ENCODE measurements at places on chromosomes 12 and 14.

- no peak for DNase-seq
These were observed 100.7 kb downstream of the PPP2R5C start for GRCh38 chr14:101862177-101862576.

DNA sequence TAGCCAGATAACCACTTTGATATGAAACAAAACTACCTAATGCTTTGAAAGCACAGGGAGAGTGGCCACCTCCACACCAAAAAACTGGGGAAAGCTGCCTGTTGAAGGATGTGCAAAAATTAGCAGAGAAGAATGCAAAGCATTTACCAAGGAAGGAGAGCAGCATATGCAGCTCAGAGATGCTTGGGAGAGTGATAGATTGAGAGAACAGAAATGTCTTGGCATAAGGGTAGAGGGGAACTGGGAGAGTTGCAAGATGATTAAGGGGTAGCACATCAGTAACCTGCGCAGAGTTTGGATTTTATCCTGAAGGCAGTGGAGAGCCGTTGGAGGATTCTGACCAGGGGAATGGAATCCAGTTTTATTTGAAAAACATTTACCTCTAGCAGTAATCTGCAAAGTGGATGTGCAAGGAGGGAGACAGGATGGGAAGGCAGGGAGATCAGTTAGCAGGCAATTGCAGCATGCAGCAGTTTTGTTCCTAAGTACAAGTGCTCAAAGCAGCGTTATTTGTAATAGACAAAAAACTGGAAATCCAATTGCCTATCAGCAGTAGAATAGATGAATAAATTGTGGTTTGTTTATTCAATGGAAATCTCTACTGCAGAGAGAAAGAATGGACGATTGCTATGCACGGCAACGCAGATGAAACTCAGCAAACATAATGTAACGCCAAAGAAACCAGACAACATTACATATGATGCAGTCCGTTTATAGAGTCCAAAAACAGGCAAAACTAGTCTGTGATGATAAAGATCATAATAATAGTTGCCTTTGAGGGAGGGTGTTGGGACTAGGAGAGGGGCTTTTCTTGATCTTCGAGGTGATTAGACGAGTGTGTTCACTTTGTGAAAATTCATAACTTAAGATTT, 81.5 kb downstream of the BHLHE41 start:
- no peak for DNase-seq

GRCh38 chr12:41514907-41515306, 326.8 kb downstream of the PDZRN4 start:
- DNase-seq, result no peak

- no peak for DNase-seq
These were observed 129.4 kb downstream of the PPM1H start for GRCh38 chr12:62805517-62805916.

GRCh38 chr12:122413516-122414404, 8.7 kb downstream of the CLIP1 start:
- peak; percentile 8 for DNase-seq

DNA sequence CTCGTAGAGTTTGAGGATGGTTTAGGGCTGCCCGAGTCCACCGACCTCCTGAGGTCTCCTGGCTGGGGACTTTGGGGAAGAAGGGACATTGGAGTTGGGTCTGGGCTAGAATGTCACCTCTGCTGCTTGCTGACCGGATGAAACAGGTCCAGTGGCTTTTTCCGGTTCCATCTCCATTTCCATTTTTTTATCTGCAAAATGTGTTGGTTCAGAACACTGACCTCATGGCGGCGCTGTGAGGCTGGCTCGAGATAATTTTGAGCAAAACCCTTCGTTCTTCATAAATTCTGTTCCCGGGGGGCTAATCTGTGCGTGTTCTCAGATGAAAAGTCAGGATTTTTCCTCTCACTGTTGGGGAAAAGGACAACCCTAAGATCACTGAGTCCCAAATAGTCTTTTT, 11.7 kb upstream of the MYL2 start:
- no peak for DNase-seq

DNA sequence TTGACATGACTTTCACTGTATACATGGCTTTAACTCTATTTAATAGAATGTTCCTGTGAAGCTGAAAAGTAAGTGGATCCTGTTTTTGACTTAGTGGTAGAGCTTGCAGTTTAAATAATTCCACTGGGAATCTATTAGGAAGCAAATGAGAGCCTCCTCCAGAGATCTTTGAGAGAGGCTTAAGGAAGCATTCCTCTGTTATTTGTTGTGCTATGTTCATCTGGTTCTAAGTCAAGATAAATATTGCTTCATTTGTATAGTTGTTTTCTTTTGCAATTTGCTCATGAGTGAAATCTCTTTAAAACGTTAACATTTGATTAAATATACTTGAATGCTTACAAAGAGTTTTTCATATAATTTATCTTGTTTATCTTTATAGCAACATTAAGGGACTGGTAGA, 70.4 kb downstream of the TMTC2 start:
- DNase-seq, result no peak

DNA sequence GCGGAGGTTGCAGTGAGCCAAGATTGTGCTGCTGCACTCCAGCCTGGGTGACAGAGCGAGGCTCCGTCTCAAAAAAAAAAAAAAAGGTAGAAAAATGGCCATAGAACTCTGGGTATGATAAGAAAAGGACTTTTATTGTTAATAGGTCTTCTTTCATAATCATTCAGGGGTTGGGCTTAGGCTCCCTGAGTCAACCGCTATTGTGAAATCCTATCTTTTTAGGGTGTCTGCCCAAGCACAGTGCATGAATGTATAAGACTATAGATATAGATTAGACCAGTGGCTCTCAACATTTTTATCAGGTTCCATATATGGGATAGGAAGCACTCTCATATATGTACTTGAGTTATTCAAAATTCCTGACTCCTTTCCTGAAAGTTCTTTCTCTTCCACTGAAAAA, 48.7 kb upstream of the USP15 start:
- no peak for DNase-seq

GRCh38 chr12:45050751-45051571, at the start of gene DBX2:
Gene DBX2, minus strand, starts transcription at chr12:45051099. Its CDS starts 172 bp downstream, at chr12:45050927.
- DNase-seq, result no peak

DNA sequence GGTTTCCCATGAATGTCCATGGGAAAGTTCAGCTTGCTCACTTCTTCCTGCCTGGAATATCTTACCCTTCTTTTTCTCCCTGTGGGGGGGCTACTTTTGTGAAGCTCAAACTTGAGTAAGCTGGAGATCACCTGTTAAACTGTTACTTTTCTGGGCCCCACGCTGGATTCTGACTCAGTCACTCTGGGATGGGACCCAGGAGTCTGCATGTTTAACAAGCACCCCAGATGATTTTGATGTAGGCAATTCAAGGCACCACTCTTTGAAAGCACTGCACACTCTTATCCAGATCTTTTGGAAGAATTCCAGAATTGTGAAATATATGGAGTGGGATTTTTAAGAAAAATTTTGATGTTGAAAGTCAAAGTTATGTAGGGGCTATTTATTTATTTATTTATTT, 46.3 kb upstream of the IGF1 start:
- no peak for DNase-seq

DNA sequence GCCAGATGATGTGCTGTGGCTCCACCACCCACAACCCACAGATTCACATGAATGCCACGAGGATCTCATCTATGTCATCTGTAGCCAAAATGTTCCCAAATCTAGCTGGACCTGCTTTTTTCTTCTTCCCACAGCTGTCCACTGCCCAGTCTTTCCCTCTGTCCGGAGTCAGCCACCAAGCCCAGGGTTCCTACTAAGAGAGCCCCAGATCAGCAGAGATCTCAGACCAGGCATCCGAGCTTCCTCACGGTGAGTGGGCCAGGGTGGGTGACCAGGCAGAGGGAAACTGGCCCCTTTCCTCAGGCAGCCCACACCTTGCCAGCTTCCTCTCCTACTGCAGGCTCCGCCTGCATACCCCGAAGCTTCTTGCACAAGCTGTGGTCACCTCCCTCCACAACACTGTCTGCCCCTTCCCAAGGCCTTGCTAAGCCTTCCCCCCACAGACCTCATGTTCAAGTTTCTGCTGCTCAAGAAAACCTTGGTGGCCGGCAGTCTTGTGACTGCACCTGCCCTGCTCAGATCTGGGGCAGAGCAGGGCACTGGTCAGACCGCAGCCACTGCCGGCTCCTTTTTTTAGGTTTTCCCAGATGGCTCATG, 81.4 kb downstream of the ACTN1 start:
- no peak for DNase-seq

DNA sequence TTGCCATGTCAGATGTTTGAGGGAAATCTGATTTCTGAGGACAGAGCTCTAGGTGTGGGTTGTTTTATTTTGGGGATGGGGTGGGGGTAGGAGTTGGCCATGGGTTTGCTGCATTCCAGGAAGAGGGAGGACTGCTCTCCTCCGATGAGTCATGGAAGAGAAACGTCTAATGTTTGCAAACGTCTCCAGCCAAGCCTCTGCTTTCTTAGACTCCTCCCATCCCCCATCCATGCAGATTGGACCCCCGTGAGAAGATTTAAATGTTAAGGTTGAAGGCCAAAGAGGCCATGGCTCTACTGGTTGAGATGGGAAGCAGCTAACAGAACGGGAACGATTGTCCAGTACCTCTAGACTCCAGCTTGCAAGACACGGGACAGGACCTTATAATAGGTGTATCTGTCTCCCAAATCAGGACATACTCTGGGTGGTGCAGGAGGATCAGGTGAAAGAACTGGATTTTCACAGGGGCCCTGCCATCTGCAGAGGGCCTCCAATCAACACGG, 11.4 kb upstream of the ATP2A2 start:
- DNase-seq, result no peak

DNA sequence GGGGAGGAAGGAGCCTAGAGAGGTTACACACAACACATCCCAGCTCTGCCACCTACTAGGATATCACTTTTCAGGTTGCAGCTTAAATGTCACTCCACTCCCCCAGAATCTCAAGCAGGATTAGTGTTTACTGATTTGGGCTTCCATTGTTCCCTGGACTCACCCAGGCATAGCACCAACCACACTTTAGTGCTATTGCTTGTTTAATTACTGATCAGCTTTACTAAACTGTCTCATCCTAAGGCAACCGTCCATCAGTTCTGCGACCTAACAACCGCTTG, 6.1 kb upstream of the KRT18 start:
- no peak for DNase-seq

GRCh38 chr12:11821386-11822080, 172.1 kb downstream of the ETV6 start:
- no peak for DNase-seq

GRCh38 chr14:75519826-75520728, 2.2 kb upstream of the BATF start:
- peak; percentile 2 for DNase-seq

- no peak for DNase-seq
These were observed 9.4 kb downstream of the KRT80 start for GRCh38 chr12:52182384-52182783.

DNA sequence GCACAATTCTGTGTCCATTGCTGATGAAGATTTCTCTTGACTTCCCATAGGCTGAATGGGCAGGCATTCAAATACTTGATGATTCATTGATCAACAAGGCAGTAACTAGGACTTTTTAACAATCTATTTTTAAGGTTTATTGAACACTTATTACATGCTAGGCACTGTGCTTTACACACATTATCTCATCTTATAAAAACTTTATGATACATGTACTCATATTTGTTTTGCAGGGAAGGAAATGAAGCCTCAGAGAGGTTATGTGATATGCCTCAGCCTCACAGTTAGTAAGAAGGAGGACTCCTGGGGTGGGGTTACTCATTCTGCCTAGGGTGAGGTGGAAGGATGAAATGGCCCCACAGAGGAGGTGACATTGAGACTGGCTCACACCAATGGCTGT, 12.9 kb upstream of the EMP1 start:
- DNase-seq, result no peak

DNA sequence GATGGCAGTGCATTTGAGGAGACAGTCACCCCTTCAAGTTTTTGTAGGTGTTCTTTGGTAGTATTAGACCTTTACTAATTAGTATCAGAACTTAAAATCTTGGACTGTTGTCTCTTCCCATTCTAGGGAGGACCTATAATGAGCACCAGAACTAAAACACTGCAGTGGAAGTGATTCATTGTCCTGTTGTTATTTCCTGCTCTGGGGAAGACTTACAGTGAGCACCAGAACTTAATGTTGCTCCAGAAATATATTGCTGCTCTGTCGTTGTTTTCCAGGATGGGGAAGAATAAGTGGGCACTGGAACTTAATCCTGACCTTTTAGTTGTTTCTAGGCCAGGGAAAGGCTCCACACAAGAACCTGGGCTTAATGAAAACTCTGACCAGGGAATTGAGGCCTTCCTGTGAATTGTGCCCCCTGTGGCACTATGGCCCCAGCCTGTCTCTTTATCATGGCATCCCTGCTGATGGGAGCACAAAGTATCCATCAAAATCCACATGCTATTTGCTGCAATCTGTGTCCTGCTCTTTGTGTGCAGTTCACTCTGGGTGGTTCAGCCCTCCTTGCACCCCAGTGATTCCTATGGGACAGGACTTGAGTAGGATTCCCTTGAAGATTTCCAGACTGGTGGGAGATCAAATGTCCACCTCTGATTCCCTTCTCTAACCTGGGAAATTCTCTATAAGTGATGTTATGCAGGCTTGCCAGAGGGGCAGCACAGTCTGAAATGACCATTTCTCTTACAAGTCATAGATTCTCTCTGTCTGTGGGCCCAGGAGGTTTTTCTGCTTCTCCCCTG, 175.8 kb downstream of the PAWR start:
- DNase-seq, result no peak

GRCh38 chr14:101875727-101876554, 88.4 kb upstream of the DYNC1H1 start:
- peak; percentile 41 for DNase-seq

All from germinal center (tissue), 1 donor.